Activated CD4-positive, CD25-positive, alpha-beta regulatory T cell treated with anti-CD3 and anti-CD28 coated beads, Interleukin-2, amount 50 U/mL, for 72 hours (primary cell): ENCODE measurements at places on chromosomes 3 and 15.

DNA sequence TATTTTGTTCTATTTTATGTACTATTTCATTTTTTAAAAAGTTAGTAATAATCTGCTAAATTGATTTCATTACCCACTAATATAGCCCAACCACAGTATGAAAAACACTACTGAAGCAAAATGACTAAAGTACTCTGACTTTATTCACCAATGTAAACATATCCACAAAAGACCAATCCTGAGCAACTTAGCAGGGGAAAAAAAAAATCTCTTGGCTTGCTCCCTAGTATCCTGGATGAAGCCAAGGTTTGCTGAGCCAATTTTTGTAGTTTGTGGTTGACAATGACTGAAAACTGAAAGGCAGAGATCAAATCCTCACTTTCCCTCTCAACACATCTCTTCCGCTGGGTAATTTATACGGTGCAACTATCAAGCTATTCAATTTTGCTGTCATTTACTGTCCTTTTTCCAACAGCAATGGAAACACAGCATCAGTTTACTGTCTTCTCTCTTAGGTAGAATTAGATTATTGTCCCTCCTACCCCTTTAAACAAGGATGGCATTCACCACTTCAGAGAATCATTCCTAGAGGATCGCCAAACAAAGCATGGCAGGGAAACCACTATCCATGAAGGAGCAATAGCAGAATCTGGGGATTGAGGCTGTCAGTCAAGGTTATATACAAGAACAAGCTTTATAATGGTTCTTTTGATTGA is 149.7 kb downstream of the THRB start:
- no peak for DNase-seq

- no peak for DNase-seq
Observed at GRCh38 chr3:186640473-186640818, 247 bp downstream of the FETUB start.

- no peak for DNase-seq
Observed at GRCh38 chr15:85871545-85871944, 76.8 kb upstream of the KLHL25 start.

DNA sequence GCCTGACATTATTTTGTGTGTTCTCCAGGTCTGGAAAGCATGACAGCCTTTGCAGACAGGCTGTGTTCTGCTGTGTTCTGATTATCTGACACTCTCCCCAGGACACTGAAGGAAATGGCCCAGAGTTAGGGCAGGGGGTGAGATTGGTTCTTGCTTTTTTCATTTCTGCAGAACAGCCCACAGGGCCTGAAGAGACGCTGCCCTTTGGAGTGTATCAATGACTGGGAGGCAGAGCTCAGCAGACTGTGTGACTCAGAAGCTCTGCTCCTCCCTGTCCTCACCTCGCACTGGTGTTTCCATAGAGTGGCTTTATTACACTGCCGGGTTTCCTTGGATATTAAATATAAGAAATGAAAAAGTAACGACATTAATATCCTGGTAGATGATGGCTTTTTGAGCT is 523.6 kb downstream of the NTRK3 start:
- no peak for DNase-seq

DNA sequence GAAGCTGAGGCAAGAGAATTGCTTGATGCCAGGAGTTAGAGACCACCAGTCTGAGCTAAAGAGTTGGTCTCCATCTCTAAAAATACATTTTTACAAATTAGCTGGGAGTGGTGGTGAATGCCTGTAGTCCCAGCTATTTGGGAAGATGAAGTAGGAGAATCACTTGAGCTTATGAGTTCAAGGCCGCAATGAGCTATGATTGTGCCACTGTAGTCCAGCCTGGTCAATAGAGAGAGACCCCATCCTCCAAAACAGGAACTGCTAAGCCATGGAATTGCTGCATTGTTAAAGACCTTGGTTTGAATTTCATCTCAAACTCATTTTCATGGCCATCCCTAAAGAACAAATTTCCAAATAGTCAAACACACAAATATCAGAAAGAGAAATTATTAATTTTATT is 113.9 kb upstream of the AGTR1 start:
- no peak for DNase-seq

- DNase-seq: no peak
Observed at GRCh38 chr3:26622621-26623418, at the start of gene LRRC3B. TSS of gene LRRC3B (plus strand) at chr3:26622772. CDS start at chr3:26709673, 86,901 bp downstream.

- no peak for DNase-seq
Observed at GRCh38 chr3:71585131-71585530, 1.6 kb upstream of the FOXP1 start.

- no peak for DNase-seq
Observed at GRCh38 chr15:27831384-27832236, 267.5 kb downstream of the OCA2 start.

- DNase-seq: no peak
Observed at GRCh38 chr3:62057339-62058047, 315.9 kb downstream of the FEZF2 start.

DNA sequence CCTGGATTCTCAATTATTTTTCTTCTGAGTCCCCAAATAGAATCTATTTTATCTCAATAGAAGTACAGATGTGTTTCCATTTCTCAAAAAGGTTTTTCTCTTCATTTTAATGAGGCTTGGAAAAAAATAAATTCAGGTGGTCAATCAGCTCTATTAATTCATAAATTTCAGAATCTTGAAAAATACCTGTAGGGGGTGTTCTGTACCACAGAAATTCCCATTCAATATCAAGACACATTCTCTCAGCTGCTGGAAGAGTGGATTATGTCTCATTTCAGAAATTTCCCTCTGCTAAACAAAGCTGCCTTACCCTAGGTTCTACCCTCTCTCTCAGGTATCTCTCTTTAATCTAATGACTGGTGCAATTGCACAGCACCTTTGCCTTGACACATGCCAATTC is 1121.2 kb downstream of the SI start:
- no peak for DNase-seq

DNA sequence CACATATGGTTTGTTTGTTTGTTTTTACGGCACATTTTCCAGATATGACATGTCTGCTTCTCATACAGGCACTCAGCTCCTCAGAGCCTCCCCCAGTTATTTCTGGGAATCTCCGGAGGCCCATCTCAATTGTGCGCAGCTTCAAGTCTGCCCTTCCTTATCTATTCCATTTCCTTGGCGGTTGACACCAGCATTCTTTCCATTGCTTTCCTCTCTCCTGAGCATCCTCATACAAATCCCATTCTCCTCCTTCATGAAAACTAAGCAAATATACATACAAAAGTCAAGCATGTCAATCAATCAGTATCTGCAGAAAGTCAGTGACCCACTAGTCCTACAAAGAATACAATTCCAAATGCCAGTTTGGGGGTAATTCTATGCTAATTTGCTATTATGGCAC is 166.7 kb downstream of the SQOR start:
- no peak for DNase-seq

GRCh38 chr15:31178705-31179104 is 77.2 kb upstream of the TRPM1 start:
- no peak for DNase-seq

DNA sequence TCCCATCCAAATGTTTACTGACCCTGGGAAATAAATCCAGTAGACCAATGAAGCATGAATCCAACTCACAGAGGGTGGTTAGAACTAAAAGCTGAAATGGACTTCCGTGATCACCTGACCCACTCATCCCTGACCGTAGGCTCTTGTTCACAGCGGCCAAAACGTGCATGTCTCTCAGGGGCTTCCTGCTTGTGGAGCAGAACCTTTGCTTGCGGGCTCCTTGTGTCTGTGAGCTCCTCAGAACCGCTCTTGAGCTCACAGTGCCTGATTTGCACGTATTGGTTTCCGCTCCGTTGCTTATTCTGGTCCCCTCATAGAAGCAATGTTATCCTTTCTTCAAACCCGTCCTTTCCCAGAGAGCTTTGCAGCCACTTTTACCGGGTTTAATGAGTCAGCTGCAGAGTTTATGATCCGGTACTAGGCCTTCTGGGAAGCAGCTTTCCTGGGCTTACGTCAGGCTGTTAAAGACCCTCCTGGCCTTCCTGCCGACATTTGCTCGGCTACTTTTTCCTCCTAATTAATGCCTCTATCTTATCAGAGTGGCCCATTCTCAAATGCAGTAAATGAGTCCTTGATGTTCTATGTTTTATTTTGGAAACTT is 35.4 kb downstream of the LIPC start:
- DNase-seq: no peak

GRCh38 chr3:51391566-51392354 is 675 bp downstream of the RBM15B start:
- DNase-seq: peak; percentile 63

DNA sequence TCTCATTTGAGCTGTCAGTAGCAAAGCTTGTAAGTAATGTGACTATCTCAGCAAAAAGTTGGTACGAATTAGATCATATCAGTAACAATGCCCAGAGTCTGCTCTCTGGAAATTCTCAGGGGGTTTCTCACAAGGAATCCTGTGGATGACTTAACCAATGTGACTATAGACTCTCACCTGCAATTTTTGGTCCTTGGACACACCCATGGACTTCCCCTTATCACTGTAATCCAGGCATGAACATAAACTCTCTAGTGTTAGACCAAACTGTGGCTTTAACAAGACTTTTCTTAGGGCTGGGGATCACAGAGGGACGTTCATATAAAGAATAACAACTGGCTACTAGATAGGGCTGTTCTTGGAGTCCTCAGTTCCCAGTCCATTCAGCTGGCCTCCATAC is 3.9 kb upstream of the ZNF80 start:
- DNase-seq: no peak

- no peak for DNase-seq
Observed at GRCh38 chr15:90221246-90221900, 12.4 kb downstream of the CIB1 start.

- DNase-seq: no peak
Observed at GRCh38 chr3:124885466-124886167, 1.5 kb downstream of the ITGB5 start.

DNA sequence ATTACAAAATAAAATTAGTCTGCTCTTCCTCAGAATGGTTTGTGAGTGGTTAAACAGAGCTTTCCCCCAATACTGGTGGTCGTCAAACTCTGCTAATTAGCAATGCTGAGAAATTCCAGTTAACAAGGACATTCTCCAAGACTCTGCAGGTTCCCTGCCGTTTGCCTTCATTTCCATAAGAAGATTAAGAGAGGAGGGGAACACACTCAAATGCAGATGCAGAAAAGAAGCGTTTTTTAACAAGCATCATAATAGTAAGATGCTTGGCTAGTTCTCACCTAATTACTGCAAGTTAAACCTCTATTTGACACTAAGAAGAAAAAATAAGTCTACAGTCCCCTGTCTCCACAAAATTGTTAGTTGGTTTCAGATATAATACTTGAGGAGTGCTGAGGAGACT is 3.7 kb upstream of the SOX2 start:
- DNase-seq: no peak

DNA sequence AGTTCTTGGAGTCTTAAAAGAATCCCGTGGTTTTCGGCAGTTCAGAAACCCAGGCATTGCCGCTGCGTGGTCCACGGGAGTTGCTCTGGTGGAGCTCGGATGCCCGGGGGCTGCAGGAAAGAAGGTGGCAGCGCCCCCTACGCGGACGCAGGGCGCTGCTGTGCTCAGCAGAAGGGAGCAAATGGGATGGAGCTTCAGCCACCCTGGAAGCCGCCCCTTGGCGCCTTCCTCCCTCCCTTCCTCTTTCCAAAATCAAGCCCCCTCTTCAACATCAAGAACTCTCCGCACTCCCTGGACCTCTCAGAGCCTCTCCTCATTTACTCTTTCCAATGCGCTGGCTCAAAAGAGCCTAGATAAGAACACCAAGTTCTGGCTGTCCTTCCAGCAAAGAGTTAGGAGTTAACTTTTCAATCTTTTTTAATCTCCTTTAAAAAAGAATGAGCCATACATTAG is 880 bp upstream of the CHRNA7 start:
- DNase-seq: no peak
